Stimulated activated naive CD8-positive, alpha-beta T cell treated with anti-CD3 and anti-CD28 coated beads, Interleukin-15, Interleukin-2, amounts not matched to agents 100 U/mL and 50 U/mL, for 24 hours (primary cell): ENCODE measurements at places on chromosomes 7 and 10.
A peak's percentile ranks its signal among the peaks of the same experiment; 100 is the strongest.

DNA sequence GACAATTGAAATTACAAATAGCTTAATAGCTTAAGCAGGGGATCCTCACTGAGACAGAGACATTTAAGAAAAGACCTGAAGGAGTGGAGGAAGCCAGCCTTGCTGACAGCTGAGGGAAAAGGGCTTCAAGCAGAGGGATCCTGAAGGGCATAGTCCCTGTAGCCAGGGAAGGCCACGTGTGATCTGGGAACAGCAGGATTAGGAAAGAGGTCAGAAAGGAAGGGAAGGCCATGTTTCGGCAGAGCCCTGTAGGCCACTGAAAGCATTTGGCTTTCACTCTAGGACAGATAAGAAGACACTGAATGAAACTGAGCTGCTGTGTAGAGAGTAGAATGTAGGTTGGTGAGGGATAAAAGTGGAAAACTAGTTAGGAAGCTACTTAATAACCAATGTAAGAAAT lies 3.4 kb upstream of the AKR1C8 start:
- no peak for DNase-seq

DNA sequence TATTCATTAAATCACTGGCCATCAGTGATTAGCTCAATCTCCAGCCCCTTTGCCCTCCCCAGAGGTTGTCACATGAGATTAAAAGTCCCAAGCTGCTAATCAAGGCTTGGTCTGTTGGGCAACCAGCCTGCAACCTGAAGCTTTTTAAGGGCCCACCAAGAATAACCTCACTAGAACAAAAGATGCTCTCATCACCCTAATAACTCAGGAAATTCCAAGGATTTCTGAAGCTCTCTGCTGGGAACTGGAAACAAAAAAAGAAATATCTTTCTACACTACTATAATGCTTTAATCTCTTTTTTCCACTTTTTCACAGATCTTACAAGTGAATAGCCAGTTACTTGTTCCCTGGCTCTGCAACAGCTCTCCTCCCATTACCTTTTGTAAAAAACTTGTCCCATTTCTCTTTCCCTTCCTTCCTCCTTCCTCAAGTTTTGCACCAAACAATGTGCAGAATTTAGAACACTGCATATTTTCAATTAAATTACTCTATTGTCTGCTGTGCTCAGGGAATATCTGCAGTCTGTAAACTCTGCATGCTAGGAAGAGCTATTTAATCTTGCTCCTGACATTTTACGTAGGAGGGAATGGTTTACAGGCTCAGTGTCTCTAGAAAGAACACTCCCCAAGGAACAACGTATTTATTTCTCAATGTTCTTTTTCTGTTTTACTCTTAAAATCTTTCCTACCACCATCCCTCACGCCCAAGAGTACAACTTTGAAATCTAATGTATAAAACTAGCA lies 169.1 kb downstream of the IMMP2L start:
- DNase-seq, result no peak

DNA sequence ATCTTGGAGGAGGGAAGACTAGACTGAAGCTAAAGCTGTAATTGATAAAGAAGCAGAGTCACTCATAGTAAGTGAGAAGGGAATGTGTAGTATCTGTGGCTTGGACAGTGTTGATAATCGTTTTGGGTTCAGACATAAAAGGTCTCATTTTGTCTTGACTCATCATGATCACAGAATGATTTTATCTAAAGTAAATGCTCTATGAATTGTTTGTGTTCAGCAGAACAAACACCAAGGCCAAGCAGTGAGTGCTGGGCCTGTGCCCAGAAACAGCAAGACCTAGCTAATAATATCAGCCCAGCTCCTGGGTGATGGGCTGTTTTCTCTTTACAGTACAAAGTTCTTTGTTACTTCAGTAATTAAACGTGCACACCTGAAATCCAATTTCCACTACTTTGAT lies 26.7 kb upstream of the CD36 start:
- no peak for DNase-seq

DNA sequence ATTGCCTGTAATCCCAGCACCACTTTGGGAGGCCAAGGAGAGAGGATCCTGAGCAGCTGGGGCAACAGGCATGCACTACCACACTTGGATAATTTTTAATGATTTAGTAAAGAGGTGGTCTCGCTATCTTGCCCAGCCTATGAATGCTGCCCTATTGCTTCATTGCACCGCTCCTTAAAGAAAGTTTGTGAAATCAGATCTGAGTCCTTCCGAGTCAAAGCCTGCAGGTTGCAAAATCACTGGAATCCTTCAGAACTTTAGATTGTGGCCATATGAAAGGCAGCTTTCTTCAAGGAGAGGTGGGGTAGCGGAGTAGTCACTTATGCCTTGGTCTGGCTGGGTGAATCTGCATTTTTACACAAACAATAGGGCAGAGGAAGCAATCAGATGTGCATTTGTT lies 166.3 kb downstream of the ARHGAP12 start:
- no peak for DNase-seq

- DNase-seq, result peak; percentile 37
These were observed 2.0 kb downstream of the BAZ1B start for GRCh38 chr7:73519867-73520672.

DNA sequence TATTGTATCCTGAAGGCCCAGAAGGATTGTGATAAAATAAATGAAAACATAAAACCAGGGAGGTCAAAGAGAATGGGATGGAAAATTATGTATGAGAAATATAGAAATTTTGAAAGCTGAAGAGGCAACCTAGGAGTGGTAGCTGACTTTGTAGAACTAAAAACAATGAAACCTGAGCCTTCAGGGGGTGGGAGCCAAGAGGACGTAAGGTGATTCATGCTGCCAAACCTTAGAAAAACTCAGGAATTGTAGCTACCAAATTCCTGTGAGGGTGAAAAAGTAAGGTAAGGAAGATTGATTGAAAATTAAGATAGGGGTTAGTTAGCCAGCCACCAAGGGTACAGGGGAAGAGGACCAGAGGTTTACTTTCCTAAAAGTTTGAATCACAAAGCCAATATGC lies 213.2 kb downstream of the KCND2 start:
- no peak for DNase-seq

GRCh38 chr10:47381427-47382379 lies 2.4 kb downstream of the ZNF488 start:
- DNase-seq, result no peak

GRCh38 chr10:61452655-61453641 lies at the start of gene TMEM26:
Gene TMEM26 (minus strand): TSS chr10:61453381. CDS start chr10:61453081, 300 bp downstream.
- DNase-seq, result no peak

DNA sequence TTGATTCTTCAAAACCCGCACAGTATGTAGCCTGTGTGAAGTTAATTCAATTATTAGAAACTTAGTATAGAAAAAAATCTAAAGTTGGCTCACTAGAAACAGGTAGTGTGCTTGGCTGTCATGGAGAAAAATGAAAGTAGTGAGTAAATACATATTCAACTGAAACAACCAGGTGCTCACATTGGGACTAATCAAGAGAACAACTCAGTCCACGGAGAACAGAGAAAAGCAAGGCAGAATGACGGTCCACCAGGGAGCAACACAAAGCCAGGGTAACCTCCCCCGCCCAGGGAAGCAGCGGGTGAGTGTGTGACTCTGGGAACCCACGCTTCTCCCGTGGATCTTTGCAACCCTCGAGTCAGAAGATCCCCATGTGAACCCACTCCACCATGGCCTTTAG lies 300.5 kb downstream of the SORCS1 start:
- no peak for DNase-seq

DNA sequence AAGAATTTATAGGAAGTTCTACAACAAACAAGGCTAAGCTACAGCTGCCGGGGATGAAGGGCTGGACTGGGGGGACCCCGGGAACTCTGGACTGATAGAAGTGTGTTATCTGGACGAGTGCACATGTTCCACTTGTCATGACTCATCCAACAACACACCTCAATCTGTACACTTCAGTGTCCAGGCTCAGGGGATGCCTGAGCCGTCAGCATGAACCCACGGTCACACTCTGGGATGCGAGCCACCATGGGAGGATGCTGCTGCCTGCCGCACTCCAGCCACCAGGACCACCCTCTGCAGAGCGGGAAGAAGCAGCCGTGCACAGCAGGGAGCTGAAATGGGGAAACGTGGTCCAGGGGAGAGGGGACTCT lies 67.5 kb downstream of the MAD1L1 start:
- DNase-seq, result no peak

GRCh38 chr7:24721481-24722001 lies 35.7 kb downstream of the GSDME start:
- no peak for DNase-seq

DNA sequence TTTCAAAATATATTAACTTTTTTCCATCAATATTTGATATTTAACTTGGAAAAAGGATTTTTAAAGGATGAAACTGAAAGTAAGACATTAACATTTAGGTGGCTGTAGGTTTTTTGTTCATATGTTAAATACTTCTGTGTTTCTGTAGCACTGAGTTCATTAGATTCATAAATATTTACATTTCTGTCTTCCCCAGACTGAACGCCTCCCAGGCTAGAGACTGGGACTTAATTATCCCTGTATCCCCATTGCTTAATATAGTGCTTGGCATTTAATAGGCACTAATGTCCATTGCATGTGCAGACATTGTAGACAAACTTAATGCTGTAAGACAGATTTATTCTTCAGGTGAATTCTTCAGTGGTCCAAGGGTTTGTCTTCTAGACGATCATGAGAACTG lies 7.4 kb downstream of the PTPN12 start:
- DNase-seq, result no peak
